ENCODE measurements at places on chromosomes 3 and 15.
A peak's percentile ranks its signal among the peaks of the same experiment; 100 is the strongest.

GRCh38 chr3:24837601-24838000 lies 343.0 kb upstream of the THRB start:
- no peak for DNase-seq

DNA sequence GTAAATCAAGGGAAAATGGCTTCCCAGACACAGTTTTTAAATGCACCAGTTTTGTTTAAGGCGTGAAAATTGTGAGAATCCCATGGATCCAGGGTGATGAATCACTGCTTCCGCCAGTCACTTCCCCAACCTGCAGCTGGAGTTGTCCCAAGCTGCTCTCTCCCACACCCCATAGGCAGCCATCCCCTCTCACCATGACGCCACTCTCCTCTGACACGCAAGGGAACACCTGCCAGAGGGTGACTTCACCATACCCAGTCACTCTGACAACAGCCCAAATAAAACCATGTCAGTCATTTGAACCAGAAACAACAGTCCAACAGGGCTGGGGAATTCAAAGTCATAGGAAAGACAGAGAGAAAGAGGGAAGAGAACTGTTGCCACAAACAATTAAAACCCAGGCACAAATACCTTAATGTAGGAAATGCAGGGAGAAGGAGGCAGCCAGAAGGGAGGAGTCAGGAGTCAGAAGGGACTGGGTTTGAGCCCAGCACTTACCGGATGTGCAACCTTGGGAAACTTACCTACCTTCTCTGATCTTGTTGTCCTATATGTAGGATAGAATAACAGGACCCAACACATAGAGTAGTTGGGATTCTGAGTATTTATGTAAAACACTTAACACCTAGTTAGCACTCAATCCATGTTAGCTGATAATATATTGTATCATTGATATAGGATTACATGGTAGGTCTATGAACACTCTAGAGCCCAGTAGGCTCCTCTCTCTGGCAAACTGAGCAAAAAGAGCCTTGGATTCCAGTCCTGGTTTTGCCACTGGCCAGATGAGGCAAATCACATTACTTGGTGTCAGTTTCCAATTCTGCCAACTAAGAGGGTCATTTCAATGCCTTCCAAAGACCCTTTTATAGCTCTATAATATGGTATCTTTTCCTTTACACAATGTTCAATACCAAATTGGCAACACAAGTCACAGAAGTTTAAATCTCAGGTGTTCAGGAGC lies 326.3 kb upstream of the ICE2 start:
- no peak for DNase-seq

DNA sequence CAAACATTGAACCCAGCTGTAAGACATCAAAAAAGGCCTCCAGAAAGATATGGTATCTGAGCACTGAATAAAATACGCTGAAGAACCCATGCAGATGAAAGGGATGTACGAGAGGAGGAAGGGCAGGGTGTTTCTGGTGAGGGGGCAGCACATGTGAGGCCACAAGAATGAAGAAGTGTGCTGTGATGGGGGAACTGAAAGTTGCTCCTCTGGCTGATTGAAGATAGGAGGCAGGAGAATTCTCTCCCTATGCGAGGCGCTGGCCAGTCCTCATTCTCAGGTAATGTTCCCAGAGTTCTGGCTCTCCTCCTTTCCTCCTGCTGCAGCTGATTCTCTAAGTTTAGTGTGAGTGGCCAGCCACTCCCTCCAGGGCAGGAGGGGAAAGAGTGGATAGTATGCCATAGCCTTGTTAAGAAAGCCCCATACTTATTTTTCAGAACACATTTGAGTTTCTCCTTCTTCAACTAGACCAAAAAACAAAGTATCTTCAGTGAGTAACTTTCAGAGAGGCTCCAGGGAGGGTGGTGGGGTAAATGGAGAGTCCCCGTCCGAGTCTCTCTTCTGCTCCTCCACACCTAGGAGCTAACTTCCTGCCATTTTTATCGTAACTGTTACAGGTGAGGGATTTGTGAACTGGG lies 26.9 kb upstream of the MYO1E start:
- no peak for DNase-seq

- DNase-seq: no peak
Observed at GRCh38 chr15:63605036-63605435, 7.8 kb downstream of the FBXL22 start.

GRCh38 chr3:3288255-3288654 lies 108.8 kb upstream of the CRBN start:
- no peak for DNase-seq

DNA sequence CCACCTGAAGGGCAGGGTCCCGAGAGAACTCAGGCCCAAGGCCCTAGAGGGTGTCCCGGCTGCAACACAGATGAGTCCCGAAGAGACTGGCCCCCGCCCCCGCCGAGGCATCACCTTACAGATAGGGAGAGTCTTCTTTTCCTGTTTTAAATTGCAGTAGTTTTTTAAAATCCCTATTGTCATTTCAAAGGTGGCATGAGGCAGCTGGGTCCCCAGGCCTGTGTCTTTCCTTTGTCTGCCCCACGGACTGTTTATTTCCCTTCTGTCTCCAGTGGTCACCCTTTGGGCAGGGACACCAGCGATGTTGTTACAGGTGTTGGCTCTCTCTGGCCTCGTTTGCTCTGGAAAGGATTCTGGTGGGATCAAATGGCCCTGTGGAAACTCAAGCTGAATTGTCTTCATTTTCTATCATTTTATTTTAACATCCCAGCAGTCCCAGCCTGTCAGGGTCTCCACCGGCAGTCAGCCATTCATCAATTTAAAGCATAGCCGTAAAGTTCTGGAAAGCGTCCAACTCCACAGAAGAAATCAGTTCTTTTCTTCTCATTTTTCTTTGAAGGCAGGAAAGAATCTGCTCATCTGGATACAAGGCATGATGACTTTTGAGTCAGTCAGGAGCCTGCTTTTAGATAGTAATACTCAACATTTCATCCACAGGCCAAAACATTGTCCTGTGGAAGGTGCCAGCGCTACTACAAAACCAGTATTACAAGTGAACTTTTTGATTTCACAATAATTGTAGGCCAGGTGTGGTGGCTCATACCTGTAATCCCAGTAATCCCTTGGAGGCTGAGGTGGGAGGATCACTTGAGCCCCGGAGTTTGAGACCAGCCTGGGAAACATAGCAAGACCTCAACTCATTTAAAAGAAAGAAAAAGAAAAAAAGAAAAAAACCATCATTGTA lies 96.2 kb downstream of the HES1 start:
- DNase-seq: no peak

- no peak for DNase-seq
Observed at GRCh38 chr15:70633103-70633831, 130.1 kb downstream of the UACA start.

DNA sequence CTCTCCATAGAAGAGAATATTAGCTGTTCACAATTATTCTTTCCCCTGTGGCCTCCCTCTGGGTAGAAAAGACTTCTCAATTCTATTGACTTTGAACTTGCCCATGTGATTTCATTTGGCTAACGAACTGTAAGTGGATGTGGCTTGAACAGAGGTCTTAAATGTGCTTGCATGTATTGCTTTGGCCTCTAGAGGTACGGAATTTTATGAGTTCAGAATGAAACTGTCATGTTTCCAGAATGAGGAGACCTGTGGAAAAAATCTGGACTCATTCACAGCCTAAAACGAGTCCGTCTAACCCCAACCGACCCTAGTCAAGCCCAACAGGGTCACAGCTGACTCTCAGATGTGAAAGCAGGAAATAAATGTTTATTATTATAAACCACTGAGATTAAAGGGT lies 596.7 kb upstream of the UBE2E2 start:
- no peak for DNase-seq

- DNase-seq: no peak
Observed at GRCh38 chr3:184341925-184342324, 4.5 kb downstream of the FAM131A start.

DNA sequence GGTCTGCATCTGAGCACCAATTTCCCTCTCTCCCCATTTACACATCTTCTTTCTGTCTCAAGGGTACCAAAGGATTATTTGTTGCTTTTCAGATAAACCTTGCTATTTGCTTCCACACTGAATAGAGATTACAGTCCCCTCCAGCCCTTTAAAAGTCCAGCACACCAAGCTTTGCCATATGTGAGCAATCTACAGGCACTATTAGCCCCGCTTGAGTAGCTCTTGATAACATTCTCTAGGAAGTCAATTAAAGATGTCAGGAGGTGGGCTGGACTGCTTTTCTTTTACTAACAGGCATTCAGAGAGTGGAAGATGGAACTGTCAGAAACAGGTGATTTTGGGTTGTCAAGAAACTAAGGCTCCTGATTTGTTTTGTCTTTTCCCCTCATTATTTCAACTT lies 417.0 kb downstream of the ROBO2 start:
- no peak for DNase-seq

DNA sequence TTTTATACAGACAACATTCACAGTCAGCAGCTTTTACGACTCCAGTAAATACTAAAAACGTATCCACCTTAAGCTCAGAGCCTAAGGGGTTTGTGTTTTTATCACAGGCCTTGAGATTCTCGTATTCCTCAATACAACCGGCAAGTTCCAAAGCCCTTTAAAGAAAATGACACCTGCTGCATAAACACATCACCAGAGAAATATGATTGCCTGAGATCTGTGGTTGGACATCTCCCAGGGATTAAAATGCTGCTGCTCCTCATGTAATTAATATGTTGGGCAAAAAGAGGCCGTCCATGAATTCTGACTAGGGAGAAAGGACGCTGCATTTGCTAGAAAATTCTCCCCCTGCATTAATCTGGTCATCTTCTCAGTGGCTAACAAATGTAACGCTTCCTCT lies 544.8 kb downstream of the MAGI1 start:
- no peak for DNase-seq

- DNase-seq: peak; percentile 16
Observed at GRCh38 chr3:153373606-153374005, 211.6 kb downstream of the RAP2B start.

GRCh38 chr3:120469440-120469839 lies 18.6 kb upstream of the FSTL1 start:
- DNase-seq: no peak

DNA sequence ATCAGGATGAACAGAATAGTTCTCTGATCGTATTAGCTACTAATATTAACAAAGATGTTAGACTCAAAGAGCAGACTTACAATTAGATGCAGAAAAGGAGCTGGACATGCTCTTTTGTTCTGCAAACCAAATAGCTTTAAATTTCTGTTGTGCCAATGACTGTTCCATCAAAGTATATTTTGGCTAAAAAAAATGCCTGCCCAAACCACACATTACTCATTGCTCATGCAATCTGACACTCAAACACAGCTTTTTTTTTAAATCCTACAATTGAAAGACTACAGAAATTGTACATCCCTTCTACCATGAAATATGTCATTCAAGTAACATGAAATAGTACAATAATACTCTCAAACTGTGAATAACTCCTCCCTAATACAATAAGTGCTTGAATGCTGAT lies 48.6 kb downstream of the SHOX2 start:
- no peak for DNase-seq

DNA sequence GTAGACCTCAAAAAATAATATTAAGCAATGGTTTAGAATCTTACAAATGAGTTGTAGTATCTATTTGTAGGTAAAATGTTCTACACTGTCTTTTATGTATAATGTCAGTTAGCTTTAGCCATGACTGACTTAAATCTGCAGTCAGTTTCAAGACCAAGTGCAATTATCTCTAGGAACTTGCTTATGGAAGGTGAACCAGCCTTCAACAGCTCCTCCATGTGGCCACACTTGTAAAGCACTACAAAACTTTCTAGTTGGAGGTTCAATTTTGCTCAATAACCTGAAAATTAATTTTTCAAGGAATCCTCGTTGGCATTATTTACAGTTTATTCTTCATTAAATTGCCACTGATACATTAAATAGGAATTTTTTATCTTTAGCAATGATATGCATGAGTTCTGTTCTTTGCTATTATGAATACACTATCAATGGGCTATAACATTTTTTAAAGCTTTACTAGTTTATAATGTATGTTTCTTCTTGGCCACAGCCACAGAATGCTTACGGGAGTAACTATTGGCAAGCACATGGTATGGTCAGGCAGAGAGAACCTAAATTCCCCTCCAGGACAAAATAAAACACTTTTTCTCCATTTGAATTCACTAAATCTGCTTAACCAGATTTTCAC lies 315.3 kb upstream of the UBE2E2 start:
- no peak for DNase-seq

GRCh38 chr15:85764649-85765277 lies 30.0 kb downstream of the KLHL25 start:
- DNase-seq: no peak

DNA sequence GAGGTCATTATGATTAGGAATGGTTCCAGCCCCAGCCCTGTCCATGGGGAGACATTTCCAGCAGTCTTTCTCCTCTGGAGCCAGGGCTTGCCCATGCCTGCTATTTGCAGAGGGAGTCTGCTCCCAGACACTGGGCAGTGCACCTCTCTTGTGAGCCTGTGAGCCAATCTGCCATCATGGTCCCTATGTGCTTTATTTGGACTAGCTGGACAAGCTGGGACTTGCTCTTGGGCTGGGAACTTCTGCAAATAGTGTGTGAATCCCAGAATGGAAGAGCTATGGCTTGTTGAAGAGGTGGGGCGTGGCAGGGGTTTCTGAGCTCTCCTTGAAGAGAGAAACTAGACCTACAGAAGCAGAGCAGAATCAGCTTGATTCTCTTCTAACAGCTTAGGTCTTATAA lies 53.7 kb upstream of the KY start:
- no peak for DNase-seq

DNA sequence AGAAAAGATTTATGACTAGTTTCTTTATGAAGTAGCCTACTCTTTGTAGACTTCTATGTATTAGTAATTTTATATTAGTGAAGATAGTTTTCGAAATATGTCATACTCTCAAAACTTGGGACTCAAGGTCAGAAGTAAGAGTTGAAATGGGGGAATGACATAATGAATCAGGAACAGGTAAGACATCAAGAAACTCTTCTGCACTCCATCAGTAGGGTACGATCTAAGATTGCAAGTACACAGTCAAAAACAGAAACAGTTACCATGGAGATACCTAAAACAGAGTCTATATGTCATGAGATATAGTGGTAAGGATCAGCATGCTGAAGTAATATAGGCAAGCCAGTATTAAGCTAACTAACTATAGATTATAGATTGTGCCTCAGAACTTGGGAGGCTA lies 187.0 kb upstream of the MLF1 start:
- DNase-seq: no peak

- no peak for DNase-seq
Observed at GRCh38 chr3:42662037-42662812, 8.7 kb downstream of the ZBTB47 start.

GRCh38 chr15:72451224-72451623 lies 22.9 kb upstream of the ARIH1 start:
- no peak for DNase-seq

DNA sequence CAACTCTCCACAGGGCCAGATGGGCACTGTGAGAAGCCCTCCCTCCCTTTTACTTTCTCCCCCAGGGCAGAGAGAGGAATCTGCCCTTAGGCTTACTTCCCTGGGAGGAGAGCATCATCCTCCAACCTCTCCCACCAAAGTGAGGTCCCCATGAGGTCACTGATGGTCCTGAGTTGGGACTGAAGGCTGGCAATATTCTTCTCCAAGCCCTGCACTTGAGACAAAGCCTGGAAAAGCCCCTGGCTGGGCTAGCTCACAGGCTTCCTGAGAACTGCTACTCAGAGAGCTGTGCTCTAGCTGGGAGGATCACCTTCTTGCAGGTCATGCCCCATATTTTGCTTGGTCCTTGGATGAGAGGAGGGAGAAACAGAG lies 110.0 kb upstream of the MEF2A start:
- no peak for DNase-seq

GRCh38 chr3:196518966-196519717 lies 4.0 kb upstream of the SMCO1 start:
- peak; percentile 36 for DNase-seq
